ENCODE measurements at places on chromosomes 5 and 9.
A peak's percentile ranks its signal among the peaks of the same experiment; 100 is the strongest.

DNA sequence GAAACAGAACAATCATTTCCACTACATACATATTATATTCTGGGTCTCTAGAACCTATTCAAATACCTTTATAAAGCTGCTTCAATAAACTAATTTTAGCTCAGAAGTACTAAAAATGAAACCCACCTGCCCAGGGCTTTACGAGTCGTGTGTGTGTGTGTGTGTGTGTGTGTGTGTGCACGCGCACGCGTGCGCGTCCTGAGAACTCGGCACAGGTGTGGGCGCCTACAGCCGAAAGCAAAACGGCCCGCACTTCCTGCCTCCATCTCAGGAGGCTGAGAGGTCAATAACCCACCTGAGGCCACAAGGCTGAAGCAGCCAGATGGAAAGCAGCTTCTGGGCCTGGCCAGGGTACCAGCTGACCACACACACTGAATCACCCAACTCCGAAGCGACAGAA, 3.0 kb downstream of the CLPTM1L start:
- no peak for DNase-seq

DNA sequence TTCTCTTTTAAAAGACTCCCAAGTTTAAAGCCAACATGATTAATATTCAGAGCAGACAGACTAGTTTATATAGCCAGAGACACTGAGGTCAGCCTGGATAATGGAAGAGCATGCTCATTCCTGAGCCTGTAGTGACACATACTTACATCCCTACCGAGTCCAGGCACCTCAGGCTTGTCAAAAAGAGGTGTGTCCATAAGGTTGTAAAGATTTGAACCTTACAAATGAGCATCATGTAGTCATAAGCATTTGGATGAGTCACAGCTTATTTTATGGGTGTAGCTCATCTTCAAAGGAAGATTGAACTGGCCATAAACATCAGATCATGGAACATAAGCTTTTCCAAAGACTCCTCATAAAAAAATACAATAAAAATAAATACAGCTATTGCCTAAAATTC, 333.5 kb downstream of the EFNA5 start:
- DNase-seq: no peak

DNA sequence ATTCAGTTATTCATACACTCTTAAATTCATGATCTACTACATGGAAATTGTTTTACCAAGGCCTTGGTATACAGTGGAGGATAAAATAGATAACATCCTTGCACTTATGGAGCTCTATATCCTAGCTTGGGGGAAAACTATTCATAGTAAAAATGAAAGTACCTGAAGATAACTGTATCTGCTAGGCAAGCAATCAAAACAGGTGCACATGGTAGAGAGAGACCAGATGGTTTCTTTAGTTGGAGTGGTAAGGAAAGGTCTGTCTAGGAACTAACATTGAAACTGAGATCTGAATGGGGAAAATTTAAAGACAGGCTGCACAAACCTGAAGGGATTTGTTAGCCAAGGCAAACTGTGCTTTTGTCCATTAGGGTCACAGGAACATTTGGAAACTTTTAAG, 11.1 kb upstream of the SLCO4C1 start:
- no peak for DNase-seq

GRCh38 chr5:98314292-98314691, 459.2 kb upstream of the RGMB start:
- DNase-seq: no peak

- no peak for DNase-seq
Observed at GRCh38 chr5:129807162-129807814, 59.4 kb downstream of the MINAR2 start.

DNA sequence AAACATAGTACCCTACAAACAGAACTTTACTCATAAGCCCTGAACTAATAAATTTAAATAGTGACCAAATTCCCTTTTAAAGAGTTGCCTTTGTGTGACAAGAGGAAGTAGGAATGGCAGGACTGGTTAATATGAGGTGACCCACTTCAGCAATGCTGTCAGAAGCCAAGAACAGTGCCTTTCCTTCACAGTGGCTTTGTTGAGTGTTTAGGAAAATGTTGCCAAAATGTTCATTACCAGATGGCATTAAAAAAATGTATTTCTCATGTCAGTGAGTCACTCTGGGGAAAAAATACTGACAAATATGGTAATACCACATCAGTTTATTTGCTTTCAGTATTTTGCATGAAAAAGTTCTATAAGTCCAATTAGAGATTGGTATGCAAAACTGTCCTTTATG, 103.3 kb downstream of the DIRAS2 start:
- DNase-seq: no peak

DNA sequence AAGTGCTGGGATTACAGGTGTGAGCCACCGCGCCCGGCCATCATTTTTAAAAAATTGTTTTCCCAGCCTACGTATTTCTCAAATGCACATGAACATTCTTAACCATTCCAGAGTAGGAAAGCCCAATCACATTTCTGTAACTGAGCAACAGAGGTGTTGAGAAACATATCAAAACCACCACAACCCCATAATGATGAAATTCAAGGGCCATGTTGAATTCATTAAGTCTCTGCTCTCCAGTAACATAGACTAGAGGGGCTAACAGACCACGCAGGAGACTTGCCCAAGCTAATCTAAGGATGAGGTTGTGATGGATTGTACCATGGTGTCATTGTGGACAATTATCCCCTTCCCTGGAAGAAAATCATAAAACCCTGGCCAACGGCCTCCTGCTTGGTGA, 52.9 kb downstream of the MYO10 start:
- no peak for DNase-seq

GRCh38 chr5:173333925-173334661, 5.9 kb upstream of the STC2 start:
- no peak for DNase-seq

GRCh38 chr9:75891277-75891741, 836 bp downstream of the PCSK5 start:
- no peak for DNase-seq

DNA sequence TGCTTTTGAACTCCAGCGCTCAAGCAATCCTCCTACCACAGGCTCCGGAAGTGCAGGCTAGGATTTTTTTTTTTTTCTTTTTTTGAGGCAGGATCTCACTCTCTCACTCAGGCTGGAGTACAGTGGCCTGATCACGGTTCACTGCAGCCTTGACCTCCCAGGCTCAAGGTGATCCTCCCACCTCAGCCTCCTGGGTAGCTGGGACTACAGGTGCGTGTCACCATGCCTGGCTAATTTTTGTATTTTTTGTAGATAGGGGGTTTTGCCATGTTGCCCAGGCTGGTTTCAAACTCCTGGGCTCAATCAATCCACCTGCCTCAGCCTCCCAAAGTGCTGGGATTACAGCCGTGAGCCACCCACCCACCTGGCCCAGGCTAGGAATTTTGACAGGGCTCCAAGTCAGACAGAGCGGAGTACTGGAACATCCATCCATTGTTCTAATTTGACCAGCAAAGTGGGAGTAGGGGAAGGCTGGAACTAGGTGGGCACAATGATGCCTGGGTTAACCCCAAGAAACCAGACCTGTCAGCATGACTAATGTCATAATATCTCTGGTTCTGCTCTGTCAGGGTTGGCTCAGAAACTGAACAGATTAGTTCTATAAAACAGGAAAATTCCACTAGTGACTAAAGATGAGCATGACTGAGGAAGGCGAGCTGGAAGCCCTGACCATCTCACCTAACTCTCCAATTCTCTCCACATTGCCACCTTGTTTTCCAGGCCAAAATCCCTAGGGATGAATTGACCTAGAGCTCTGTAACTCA, 9.2 kb downstream of the ZBTB5 start:
- no peak for DNase-seq

DNA sequence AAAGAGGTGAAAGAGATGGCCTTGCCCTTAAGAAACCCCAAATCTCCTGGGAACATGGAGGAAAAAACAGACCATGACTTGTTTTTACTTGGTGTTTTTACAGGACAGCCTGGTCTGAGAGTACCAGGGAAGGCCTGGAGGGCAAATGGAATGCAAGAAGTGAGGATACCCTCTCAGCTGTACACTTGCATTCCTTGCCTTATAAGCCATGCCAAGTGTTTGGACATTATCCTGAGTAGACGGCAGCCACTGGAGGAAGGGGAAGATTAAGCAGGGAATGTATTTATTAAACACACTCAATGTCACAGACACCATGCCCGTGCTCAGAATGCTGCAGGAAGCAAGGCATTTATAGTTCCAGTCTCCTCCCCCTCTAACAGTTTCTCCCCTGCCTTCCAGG, 581.4 kb downstream of the CDK5RAP2 start:
- DNase-seq: no peak

GRCh38 chr9:104850786-104851545, 77.0 kb downstream of the ABCA1 start:
- DNase-seq: no peak

- DNase-seq: peak; percentile 90
Observed at GRCh38 chr9:107336718-107337360, 53.8 kb downstream of the RAD23B start.

DNA sequence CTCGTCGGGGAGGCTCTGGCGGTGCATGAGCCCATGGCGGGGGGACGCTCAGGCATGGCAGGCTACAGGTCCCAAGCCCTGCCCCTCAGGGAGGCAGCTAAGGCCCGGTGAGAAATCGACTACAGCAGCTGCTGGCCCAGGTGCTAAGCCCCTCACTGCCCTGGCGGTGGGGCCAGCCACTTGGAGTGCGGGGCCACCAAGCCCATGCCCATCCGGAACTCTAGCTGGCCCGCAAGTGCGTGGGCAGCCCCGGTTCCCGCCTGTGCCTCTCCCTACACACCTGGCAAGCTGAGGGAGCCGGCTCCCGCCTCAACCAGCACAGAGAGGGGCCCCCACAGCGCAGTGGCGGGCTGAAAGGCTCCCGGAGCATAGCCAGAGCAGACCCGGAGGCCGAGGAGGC, 1896.9 kb upstream of the CDH6 start:
- DNase-seq: no peak

GRCh38 chr5:159610966-159611579, 280.8 kb upstream of the IL12B start:
- no peak for DNase-seq

GRCh38 chr5:111277061-111277460, 52.9 kb downstream of the CAMK4 start:
- no peak for DNase-seq

- no peak for DNase-seq
Observed at GRCh38 chr5:176650354-176650884, 3.1 kb downstream of the TSPAN17 start.

DNA sequence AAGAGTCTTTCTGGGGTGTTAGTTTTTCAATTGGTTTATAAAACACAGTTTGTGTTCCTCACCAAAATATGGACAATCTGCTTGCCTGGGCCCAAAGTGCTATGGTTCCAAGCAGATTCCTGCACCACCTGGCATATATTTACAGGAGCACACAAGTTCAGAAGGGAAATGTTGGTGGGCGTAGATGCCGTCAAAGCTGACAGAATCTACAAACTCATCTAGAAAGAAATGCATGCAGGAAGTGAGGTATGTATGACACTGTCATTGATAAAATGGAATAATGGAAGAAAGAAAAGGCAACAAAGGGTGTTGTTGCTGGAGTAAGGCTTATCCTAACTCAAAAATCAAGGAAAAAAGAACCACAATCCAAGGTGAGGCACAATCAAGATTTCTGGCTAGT, 225.8 kb downstream of the MLLT3 start:
- DNase-seq: no peak

GRCh38 chr5:136399527-136399926, 34.2 kb upstream of the TRPC7 start:
- no peak for DNase-seq

GRCh38 chr5:177336112-177336511, 15.4 kb downstream of the LMAN2 start:
- DNase-seq: no peak

GRCh38 chr5:175824676-175825075, 46.7 kb upstream of the CPLX2 start:
- no peak for DNase-seq

DNA sequence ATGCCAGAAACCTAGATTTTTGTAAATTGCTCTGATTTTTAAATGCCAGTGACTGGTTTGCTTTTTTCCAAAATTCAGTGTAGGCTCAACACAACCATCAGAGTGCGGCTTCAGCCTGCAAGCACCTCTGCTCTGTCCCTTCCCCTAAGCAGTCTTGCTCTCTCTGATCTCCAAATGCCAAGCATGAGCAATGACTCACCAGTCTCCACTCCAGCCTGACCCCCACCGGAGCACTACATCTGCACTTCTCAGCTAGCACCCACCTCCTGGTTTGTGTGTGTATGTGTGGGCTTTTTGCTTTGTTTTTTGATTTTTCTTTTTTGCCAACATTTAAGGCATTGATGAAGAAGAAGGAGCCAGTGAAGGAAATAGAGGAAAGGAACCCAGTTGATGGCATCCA, 61.4 kb upstream of the ADRA1B start:
- no peak for DNase-seq

DNA sequence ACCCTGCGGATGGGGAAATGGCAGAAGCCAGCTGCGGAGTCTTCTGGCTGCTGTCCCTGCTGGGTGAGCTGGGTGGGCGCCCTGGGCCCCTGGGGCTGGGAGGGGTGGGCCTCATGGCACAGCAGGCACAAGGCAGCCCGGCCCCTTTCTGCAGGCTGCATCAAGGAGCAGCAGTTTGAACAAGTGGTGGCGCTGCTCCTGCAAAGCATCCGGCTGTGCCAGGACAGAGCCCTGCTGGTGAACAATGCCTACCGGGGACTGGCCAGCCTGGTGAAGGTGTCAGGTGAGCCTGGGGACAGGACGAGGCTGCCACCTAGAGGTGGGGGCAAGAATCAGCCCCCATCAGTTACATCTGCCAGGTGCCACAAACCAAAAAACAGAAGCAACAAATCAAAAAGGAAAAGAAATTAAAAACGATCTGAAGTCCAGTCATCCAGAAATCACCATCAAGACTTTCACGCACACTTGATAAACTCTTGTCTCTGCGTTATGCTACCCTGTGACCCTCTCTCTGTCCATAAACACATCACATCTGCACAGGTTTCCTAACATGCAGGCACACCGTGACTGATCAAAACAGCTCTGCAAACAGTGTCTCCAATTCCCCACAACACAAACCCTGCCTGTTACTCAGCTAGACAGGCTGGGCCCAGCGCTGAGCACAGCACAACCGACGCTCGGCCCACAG, 13.9 kb downstream of the REXO4 start:
- peak; percentile 34 for DNase-seq

GRCh38 chr5:41648996-41649395, 138.6 kb upstream of the PLCXD3 start:
- DNase-seq: no peak

- no peak for DNase-seq
Observed at GRCh38 chr5:102617191-102618187, 118.7 kb upstream of the SLCO6A1 start.

- DNase-seq: no peak
Observed at GRCh38 chr9:15300218-15300617, 6.8 kb downstream of the TTC39B start.

GRCh38 chr5:88813244-88813643, 69.7 kb downstream of the MEF2C start:
- DNase-seq: no peak

- no peak for DNase-seq
Observed at GRCh38 chr5:74367241-74367733, 273.2 kb downstream of the ENC1 start.
